Mesangial cell (primary cell): ENCODE measurements at places on chromosomes 2 and 18. TPM values are rescaled to one million over a fixed set of nuclear protein-coding genes. Genes with fewer than 3 reads are reported as not detected.

Gene AKAIN1
- not detected in 2 replicates for total RNA-seq

Gene NTSR2
- not detected in 2 replicates for total RNA-seq

Gene IL1A
- not detected in 2 replicates for total RNA-seq

Gene COL5A2
- total RNA-seq: 174 and 239 TPM in 2 replicates

Gene GKN2
- not detected in 2 replicates for total RNA-seq

Gene SLC1A4
- total RNA-seq: 19.5 and 33.9 TPM in 2 replicates

Gene VPS54
- 12.4 TPM in 2 replicates for total RNA-seq

Gene CFAP53
- 0.38 TPM in 1 of 2 replicates, not detected in the other for total RNA-seq

Gene CRYBA2
- total RNA-seq: not detected in 2 replicates

Gene GNAL
- total RNA-seq: 2.3 and 4.3 TPM in 2 replicates
